ENCODE measurements at places on chromosomes 7 and 10.
A peak's percentile ranks its signal among the peaks of the same experiment; 100 is the strongest.

DNA sequence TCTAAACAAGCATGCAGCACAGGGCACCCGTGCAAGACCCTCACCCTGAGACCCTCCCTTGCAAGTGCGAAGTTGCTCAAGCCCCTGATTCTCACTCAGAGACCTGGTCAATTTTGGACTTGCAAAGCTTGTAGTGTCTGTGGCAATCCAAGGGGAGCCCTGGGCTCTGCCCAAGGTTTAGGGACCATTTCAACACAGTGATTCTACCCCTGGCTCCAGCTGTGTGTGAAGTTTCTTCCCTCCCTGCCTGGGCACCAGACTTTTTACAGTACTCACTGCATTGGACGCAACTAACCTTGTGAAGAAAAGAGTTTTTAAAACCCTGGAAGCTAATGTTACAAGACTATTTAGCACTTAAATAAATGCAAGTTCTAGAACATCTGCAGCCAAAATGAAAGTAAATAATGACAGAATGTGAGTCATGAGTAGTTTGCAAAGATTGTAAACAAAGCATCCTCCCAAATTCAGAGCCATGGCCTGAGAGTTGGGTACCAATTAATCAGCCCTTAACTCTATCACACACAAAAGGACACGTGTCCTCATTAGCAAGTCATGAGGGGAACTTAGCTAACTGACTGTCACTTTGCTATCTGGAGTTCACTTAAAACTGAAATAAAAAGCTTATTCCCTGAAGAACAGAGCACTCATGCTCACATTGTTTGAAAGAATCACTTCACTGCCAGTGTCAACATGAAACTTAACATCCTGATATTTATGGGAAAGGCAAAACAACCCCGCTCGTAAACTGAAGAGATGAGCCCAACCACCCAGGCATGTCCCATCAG lies 48.1 kb downstream of the RGS10 start:
- no peak for DNase-seq

DNA sequence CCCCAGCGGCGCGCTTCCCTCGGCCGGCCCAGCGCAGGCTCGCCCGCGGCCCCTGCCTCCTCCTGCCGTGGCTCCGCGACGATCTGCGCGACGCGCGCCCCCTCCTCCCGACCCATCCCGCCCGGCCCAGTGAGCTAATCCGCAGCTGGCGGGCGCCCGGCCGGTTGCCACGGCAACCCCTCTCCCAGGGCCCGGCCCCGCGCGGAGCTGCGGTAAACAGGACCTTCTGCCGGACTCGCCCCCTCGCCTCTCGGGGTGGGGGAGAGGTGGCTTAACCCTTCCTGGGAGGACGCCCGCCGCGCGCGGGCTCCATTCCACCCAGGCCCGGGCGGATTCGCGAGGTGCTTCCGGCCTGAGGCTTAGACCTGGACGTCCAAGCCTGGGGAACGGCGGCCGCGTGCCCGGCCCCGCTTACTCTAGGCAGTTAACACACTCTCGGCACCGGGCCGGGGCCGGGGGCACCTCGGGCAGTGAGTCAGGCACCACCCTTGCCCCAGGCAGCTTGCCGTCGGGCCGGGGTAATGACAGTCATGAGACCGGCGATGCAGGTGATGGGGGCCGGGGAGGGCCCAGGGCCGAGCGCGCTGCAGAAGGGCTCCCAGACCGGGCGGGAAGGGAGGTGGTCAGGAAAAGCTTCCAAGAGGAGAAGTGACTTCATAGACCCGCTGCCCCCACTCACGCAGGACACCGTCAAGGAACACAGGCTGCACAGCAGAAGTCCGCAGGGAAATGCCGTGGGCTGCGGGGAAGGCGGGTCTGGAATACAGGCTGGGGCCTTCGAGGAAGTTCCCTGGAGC lies at the start of gene DENND2A:
Gene DENND2A, minus strand, starts transcription at position 87 of the 797 bp plus-strand sequence. CDS start 38,416 bp downstream, outside the sequence.
- no peak for DNase-seq

DNA sequence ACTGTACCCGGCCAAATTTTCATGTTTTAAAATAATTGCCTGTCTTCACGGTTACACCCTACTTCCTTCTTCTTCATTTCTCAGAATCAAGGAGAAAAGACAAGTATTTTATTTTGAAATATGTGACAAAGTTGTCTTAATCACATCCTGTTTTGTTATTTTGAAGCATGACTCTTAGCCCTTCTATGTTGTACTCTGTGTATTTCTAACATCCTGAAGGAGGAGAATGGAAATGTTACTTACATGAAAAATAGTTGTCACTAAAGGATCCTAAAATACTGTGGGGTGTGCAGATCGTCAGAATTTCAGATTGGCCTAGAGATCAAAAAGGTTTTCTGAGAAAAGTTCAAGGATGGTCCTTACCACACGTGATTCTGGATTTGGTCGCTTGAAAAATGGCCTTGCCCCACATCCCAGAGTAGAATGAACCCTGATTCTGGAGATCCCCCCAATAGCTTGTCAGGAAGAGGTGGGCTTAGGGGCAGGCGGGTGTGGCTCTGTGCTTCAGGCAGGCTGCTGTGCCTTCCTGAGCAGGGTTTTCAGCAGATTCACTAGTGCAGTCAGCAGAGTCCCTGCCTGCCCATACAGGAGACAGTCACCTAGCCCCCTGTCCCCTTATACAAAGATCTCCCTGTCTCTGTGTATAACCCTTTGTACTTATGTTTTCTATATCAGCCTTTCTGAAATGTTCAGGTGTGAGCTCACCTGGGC lies 8.6 kb downstream of the UPP1 start:
- DNase-seq, result no peak

- DNase-seq, result no peak
Measured at GRCh38 chr10:104333032-104333727, 5.1 kb downstream of the ITPRIP start.

- DNase-seq, result no peak
Measured at GRCh38 chr10:108789919-108790318, 1133.4 kb downstream of the XPNPEP1 start.

GRCh38 chr7:79464051-79464450 lies 10.6 kb upstream of the MAGI2 start:
- no peak for DNase-seq

GRCh38 chr10:49184642-49185111 lies 3.5 kb downstream of the TMEM273 start:
- DNase-seq, result no peak

DNA sequence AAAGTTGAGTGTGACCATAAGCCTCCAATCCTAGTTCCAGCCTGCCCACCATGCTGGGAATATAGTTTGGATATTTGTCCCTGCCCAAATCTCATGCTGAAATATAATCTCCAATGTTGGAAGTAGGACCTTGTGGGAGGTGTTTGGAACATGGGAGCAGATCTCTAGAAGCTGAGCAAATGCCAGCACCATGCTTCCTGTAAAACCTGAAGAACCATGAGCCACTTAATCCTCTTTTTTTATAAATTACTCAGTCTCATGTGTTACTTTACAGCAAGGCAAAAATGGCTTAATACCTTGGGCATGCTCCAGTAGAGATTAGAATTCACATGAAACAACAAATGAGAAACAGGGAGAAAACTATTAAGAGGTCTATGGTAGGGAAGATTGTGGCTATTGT lies 27.2 kb downstream of the STEAP1 start:
- DNase-seq, result no peak

- no peak for DNase-seq
Measured at GRCh38 chr7:16753932-16754855, 639 bp downstream of the TSPAN13 start.

DNA sequence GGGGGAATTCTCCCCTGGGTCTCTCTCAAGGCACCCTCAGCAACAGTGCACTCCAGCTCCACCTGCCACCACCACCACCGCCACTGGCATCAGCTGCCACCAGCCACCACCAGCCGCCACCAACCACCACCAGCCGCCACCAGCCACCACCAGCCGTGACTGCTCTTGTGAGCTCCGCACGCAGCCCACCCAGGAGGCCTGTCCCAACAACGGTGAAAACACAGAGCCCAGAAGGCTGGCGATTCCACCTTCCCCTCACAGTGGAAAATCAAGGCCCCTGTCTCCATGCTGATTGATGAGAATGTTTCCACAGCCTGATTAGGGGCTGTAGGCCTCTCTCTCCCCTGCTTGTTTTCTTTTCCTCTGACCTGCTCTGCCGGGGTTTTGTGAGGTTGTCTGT lies 41.1 kb downstream of the COBL start:
- DNase-seq, result no peak

DNA sequence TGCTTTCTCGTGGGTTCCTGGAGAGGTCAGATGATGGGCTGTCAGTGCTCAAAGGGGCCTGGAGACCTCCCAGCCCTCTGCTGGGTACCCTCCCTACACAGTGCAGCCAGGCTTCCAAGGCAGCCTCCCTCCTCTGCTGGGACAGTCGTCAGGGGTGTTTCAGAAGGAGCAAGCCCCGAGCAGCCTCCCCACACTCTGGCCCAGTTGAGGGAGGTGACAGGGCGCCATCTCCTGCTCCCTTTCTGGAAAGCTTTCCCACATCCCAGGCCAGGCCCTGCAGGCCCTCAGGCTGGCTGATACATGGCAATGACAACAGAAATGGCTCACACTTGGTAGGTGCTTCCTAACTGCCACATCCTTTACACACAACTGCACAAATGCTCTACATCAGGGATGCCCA lies 32.1 kb downstream of the KCNMA1 start:
- DNase-seq, result no peak

GRCh38 chr7:140005754-140006503 lies 56.8 kb downstream of the PARP12 start:
- DNase-seq, result no peak

DNA sequence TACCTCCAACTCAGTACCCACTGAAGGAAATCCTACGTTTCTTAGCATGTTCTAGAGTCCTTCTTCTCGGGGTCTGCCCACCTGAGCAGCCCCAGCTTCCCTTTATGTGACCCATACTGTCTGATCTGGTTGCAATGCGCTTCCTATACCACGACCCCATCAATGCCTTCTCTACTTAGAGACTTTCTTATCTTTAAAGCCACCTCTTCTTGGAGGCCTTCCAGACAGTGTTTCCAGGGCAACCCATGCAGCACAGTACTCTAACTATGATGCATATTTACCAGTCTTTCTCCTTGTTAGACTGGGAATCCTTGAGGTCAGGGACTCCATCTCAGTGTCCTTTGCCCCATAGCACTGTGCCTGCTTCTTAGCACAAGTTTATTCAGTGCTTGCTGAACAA lies 54.5 kb upstream of the SLF2 start:
- DNase-seq, result no peak

GRCh38 chr7:21944616-21945453 lies 864 bp downstream of the CDCA7L start:
- DNase-seq, result peak; percentile 31

GRCh38 chr7:73470208-73470607 lies 36.6 kb downstream of the FZD9 start:
- DNase-seq, result no peak

GRCh38 chr7:100865938-100866728 lies 1.1 kb upstream of the TRIP6 start:
- no peak for DNase-seq

- DNase-seq, result peak; percentile 8
Measured at GRCh38 chr10:87505366-87506111, 846 bp downstream of the MINPP1 start.

DNA sequence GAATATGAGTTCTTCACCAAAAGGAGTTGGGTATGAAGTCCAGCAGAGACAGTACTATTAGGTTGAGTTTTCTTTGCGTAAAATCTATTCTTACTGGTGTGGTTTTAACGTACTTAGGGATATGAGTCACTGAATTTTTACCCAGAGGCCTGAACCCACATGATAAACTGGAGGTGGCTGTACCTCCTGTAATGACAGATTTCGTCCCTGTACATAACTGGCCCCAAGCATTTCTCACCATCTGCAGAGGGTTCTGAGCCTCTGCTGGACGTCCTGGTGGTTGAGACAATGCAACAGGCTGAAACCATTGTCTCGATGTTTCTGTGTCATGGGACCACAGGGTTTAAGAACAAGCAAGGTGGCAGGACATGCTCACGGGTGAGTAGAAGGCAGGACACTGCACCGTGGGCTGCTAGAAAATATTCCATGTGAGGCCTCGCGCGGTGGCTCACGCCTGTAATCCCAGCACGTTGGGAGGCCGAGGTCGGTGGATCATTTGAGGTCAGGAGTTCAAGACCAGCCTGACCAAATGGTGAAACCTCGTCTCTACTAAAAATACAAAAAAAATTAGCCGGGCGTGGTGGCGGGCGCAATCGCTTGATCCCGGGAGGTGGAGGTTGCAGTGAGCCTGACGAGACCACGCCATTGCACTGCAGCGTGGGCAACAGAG lies 233.9 kb downstream of the DNAJB6 start:
- no peak for DNase-seq

GRCh38 chr7:121753944-121754343 lies 119.0 kb upstream of the PTPRZ1 start:
- no peak for DNase-seq

DNA sequence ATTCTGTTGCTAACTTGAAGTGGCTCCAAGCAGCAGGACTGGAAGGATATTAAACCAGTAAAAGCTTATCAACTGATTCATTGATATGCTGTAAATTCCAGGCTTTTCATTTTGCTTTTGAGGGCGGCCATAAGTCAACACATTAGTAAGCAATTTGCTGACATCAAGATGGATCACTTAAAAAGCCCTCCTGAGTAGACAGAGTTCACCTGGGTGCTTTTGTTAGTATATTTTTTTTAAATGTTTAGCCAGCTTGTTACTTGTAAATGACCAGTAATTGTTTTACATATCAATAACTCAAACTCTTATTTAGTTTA lies 26.5 kb downstream of the RNF32 start:
- DNase-seq, result no peak

DNA sequence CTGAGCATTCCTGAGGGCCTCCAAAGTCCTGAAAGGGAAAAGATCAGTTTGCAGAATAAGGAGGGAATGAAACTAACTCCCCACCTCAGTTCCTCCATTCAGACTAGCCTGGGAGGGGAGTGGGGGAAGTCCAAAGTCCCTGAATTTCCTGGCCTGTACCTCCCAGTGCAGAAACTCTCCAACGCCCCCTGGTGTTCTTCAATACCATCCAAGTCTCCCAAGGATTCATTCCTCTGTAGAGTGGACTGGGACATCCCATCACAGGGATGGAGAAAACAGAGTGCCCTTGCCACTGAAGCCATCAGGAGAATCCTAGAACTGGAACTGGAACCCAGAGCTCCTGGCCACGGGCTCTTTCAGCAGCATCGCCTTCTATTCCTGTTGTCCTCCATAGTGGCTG lies 1.6 kb upstream of the COL13A1 start:
- no peak for DNase-seq
